Dermis blood vessel endothelial cell (primary cell): ENCODE measurements at places on chromosomes 7 and 10. TPM values are rescaled to one million over a fixed set of nuclear protein-coding genes. Genes with fewer than 3 reads are reported as not detected.

DNA sequence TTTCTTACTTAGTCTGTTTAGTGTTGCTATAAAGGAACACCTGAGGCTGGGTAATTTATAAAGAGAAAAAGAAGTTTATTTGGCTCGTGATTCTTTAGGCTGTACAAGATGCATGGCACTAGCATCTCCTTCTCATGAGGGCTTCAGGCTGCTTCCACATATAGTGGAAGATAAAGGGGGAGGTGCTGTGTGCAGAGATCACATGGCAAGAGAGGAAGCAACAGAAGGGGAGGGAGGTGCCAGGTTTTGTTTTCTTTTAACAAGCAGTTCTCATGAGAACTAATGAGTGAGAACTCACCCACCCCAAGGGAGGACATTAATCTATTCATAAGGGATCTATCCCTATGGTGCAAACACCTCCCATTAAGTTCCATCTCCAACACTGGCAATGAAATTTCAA lies 17.3 kb downstream of the CYP2E1 start:
- no peak for DNase-seq

DNA sequence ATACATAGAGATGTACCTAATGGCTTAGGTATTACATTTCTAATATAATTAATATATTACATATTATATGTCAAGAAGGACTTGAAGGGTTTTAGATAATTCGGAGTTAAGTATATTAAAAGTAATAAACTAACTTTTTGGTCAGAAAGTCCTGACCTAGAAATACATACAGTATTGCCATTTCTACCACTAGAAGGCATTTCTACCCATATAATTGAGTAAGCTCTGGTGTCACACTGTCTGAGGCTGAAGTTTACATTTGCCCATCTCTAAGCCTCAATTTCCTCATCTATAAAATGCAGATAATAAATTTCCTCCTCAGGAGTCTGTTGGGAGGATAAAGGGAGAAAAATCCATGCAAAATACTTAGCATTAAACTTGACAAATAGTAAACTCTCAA lies 7.1 kb downstream of the FKBP14 start:
- no peak for DNase-seq

GRCh38 chr10:35554036-35554435 lies 51.1 kb upstream of the GJD4 start:
- DNase-seq = no peak

DNA sequence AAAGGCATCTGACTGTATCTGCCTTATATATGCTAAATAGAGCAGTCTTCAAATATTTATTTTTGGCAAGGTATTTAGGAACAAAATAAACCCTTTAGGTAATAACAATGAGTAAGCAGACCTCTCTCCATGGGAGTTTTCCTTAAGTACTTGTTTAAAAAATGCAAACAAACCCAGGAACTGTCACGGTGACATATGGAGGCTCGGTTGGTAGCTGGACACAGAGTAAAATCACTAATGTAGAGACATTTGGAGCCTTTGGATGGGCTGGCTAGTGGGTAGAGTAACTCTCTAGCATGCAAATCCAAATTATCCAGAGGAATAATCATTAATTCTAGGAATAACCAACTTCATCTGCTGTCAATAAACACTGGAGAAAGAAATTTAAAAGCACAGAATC lies 71.6 kb upstream of the LAMB4 start:
- DNase-seq = no peak

GRCh38 chr10:117374506-117375359 lies 507 bp downstream of the PDZD8 start:
- peak; percentile 61 for DNase-seq

DNA sequence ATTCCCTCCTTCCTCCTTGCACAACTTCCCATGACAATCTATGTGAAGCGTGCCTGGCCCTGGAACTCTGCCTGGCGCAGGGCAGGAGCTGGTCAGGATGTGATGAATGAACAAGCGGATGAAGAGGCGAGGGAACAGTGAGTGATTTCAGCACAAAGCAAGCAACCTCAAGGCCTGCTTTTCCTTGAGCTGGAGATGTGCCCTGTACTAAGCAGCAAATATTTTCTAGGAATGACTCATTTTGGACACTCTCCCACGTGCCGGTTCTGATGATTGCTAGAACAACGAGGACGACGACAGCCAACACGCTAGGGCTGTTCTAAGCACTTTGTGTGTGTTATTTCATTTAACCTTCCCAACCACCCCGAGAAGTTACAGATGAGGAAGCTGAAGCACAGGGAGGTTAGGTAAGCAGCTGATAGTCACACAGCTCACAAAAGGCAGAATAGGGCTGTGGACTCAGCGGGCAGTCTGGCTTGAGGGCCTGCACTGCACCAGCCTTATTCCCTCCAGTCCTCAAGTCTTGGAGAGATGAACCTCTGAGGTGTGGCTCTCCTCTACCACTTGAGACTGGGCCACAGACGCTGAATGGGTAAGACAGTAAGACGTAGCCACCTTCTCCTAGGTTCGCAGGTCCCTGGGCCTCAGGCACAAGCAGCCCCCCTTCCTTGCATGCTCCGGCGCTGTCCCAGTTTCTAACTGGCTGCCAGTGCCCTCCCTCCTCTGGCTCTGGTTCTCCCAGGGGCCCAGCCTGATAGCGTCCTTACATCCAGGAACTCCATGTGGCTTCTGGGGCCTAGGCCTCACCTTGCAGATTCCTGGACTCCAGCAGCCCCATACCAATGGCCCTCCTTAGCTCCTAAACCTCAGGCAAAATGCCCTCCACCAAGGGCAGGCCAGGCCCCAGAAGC lies 59.0 kb downstream of the YKT6 start:
- peak; percentile 82 for DNase-seq

DNA sequence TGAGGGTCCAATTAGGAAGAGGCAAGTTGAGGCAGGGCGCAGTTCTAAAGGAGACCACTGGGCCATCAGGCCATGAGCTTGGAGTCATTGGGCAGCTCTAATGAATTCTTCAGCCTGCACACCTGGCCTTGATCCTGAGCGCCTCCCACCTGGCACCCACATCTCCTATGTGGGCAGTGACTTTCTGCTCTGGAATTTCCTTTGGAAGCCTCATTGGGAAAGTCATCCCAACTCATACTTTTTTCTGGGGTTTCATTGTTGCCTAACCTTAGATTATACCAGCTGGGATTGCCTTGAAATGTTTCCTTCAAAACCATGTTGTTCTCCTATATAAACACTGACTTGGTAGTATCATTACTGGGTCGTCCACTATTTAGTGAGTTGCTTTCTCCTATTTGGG lies 54.1 kb downstream of the PLPP4 start:
- no peak for DNase-seq

DNA sequence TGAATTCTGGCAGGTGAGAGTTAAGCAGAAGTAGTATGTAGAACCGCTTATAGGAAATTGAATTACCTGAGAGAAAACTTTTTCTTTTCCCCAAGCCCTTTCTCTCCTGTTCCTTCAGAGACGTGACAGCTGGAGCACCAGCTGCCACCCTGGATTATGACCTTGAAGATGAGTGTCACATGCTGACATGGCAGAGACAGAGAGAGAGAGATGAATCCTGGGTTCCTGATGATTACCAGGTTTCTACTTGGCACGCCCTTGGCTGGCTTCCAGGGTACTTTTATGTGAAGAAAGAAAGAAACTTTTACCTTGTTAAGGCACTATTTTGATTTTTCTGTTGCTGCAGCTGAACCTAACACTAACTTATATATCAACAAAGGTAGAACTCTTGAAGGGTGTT lies 99.9 kb downstream of the GPR26 start:
- DNase-seq = no peak

DNA sequence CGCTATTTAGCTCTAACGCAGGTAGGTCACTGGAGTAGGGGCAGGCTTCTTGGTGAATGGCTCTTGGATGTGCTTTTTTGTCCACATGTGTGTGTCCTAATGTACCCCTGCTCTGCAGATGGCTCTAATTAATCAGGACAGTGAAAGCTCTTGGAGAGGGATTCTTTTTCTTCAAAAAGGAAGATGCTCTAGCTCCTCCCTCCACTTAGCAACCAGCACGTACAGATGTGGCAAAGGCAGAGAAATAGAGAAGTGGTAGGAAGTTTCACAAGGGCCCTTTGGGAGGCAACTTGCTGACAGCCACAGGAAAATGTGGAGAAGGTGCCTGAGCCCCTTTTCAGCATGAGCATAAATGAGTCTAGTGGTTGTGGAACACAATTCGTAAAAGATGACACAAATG lies 221.7 kb downstream of the PLXNA4 start:
- DNase-seq = no peak

DNA sequence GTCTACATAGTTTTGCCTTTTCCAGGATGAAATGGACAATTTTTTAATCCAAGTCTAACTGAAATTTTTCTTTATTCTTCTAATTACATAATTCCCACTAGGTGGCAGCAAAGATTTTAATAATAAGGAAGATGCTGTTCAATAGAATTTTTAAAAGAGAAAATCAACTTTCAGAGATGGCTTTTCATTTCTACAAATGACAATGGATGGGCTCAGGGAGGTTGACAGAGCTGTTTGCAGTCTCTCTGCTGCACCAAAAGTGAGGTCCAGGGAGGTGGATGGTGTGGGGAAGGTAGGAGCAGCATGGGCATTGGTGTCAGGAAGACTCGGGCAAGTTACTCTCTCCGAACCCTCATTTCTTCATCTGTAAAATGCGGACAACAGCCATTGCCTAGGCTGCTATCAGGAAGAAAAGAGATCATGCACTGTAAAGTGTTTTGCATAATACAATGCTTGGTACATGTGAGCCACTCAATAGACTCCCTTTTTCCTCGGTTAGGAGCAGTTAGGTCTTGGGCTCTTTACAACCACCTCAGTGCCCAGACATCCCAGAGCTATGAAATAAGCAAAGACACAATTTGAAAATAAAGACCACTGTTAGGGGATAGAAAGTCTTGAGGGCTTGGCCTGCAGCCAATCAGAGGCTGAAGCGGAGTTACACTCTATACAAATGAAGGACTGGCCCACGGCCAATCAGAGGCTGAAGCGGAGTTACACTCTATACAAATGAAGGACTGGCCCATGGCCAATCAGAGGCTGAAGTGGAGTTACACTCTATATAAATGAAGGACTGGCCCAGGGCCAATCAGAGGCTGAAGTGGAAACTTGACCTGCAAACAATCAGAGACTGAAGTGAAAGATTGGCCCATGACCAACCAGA lies 107.1 kb downstream of the ABLIM1 start:
- DNase-seq = peak; percentile 92

GRCh38 chr10:104925232-104925851 lies 284.3 kb downstream of the SORCS3 start:
- DNase-seq = peak; percentile 8

DNA sequence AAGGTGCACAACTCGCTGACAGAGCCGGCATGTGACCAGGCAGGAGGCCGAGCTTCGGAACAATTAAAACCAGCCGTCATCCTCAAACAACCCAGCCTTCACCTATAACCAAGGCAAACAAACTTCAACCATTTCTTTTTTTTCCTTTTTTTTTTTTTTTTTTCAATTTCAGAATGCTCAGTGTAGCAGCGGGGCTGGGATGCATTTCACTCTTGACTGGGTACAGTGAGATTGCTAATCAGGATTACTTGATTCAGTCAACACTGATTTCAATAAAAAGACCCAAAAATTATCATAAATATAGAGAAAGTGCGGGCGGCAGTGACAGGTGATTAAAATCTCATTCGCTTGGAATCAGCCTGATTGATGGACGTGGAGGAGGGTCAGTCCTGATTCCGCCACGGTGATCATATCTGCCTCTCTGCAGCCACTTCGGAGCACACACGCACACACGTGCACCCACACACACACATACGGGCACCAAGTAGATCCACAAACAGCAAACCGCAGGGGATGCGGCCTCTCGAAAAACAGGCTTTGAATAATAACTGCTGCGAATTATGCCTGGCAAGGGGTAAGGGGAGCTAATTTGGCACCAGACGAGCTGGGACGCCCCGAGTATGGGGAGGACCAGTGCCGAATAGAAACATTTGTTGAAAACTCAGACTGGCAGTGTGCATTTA lies 31.2 kb downstream of the EBF3 start:
- no peak for DNase-seq

GRCh38 chr7:127997226-127997922 lies 33.9 kb downstream of the LRRC4 start:
- no peak for DNase-seq

DNA sequence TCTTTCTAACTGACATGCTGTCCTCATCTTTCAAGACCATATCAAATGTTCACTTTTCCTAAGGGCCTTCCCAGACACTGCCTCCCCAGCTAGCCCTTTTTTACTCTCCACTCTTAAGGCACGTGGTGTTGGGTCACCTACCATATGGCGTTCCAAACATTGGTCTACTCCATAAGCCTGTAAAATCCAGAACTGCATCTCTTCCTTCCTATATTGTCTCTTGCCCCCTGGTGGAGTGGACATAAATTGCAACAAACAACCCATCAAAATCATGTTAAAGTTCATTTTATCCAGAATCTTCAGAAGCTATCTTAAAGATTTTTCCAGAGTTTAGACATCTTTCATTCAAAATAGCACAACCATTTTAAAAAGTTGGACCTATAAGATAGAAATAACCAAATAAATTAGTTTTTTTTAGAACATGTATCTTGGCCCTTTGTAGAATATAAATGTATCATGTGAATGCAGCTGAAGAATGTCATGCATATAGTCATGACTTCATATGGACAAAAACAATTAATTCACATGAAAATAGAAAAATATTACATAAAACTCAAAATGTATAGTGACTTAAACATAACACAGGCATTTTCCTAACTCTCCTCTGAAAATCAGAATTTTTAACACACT lies 180.6 kb upstream of the CHRM2 start:
- peak; percentile 3 for DNase-seq

- DNase-seq = no peak
These were observed 44.7 kb downstream of the SPAG6 start for GRCh38 chr10:22389856-22390589.

GRCh38 chr10:66284621-66285020 lies 641.2 kb upstream of the LRRTM3 start:
- no peak for DNase-seq

DNA sequence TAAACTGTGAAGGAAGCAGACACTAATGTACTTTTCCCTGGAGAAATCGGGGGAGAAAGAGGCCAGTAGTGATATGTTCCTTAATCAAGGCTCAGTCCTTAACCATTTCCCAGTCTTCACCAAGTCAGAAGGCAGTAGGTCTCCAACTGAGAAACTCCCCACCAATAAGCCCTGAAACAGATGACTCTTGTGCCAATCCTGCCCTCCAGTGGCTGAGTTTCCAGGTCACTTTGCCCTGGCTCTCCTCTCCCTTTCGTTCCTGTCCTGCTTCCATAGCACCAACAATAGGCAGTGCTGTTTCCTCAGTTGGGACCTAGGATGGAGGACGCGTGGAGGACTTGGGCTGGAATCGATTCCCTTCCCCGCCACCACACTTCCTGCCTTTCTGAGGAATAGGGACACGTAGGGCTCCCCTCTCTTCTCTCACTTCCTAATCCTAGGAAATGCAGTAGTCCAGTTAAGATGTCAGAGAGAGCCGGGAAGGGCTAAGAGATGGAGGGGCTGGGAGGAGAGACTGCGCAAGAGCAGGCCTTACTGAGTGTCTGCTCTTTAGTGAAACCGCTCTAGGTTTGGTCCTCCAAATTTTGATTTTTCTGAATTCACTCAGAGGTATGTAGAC lies 23.4 kb downstream of the ATOH7 start:
- peak; percentile 90 for DNase-seq

Gene GJD4
- not detected in 2 replicates for total RNA-seq

Gene SLC16A9
- total RNA-seq = under 0.01 and 0.05 TPM in 2 replicates

Gene DDC
- total RNA-seq = 0.17 TPM in 1 of 2 replicates, not detected in the other

Gene SFTPA2
- total RNA-seq = under 0.01 TPM in 1 of 2 replicates, not detected in the other

Gene TAS2R39
- not detected in 2 replicates for total RNA-seq

Gene SPDYE18
- total RNA-seq = 0.51 TPM in 1 of 2 replicates, not detected in the other

Gene CRYGN
- not detected in 2 replicates for total RNA-seq

Gene SLC13A1
- total RNA-seq = not detected in 2 replicates

Gene FOXI2
- total RNA-seq = not detected in 2 replicates

Gene GIMAP1
- 28.2 and 31.1 TPM in 2 replicates for total RNA-seq
